ENCODE measurements at places on chromosomes 2 and 18.

- DNase-seq, result no peak
These were observed 44.3 kb downstream of the SNRPD1 start for GRCh38 chr18:21656402-21656801.

DNA sequence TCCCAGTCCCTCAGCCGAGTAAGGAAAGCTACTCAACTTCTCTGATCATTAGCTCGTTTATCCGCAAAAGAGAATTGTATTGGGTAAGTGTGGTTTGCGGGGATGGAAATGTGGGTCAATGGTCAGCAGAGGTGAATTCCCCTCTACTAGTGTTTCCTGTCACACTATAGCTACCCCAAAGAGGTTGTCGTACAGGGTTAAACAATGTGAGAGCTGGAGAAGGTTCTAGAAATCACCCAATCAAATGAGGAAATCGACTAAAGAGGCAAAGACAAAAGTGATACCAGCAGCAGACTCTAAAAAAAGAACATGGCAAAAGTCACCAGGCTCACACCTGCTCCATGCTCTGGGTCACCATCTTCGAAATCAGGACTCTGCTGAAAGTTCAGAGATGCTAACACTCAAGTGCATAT, 144.7 kb upstream of the ITGA4 start:
- DNase-seq, result no peak

GRCh38 chr2:233247744-233248143, 3.7 kb upstream of the ATG16L1 start:
- DNase-seq, result no peak

GRCh38 chr18:14941792-14942191, 193.8 kb downstream of the ANKRD30B start:
- no peak for DNase-seq

DNA sequence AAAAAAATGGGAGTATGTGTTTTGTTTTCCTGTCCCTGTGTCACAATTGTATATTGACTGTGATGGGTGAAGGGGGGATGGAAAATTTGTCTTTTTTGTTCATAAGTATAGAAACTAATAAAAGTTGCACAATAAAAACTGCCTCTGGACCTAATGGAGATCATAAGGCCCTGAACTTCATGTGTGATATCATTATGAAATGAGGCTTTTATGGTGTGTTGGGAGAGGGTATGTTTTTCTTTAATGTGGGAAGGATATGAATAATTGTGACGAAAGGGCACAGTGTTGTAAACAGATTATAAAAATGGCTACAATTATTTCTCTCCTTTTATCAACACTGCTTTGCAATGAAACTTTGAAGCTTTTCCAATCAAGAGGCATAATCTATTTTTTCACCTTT, 1889.3 kb upstream of the CELF4 start:
- DNase-seq, result no peak

- DNase-seq, result no peak
These were observed 10.4 kb downstream of the TMEFF2 start for GRCh38 chr2:192184349-192184748.

GRCh38 chr18:62979900-62980299, 264.6 kb downstream of the PHLPP1 start:
- DNase-seq, result no peak
